Heart right ventricle (tissue), 16 donors: ENCODE measurements at places on chromosomes 5 and 9. TPM values are rescaled to one million over a fixed set of nuclear protein-coding genes. Genes with fewer than 3 reads are reported as not detected.

SLC1A3 gene
- 59.4 TPM for total RNA-seq

SLC25A48 gene
- not detected for total RNA-seq

CCDC183 gene
- 0.78 TPM for total RNA-seq

NFIL3 gene
- total RNA-seq = 28.8 TPM

PCDHA1 gene
- not detected for total RNA-seq

PLPP7 gene
- total RNA-seq = 76.1 TPM

LAMC3 gene
- 5.4 TPM for total RNA-seq

LCN2 gene
- total RNA-seq = not detected

DAPK1 gene
- 4.4 TPM for total RNA-seq

SYK gene
- total RNA-seq = 3.4 TPM

MYOT gene
- 10.9 TPM for total RNA-seq

ZNF454 gene
- 1.4 TPM for total RNA-seq

FRMPD1 gene
- total RNA-seq = 0.92 TPM

POLK gene
- total RNA-seq = 24.5 TPM

CCNO gene
- not detected for total RNA-seq

DBH gene
- total RNA-seq = not detected

BNC2 gene
- 2.6 TPM for total RNA-seq

CORO2A gene
- 0.90 TPM for total RNA-seq
